ENCODE measurements at places on chromosomes 5 and 9.

- H3K27me3 ChIP-seq: no peaks in the 10 kb centered on the region
- H3K27ac ChIP-seq: no peak overlapping the region
- H3K4me1 ChIP-seq: no peaks in the 10 kb centered on the region
- DNase-seq: no peak
Measured at GRCh38 chr9:27600256-27600655, 27.0 kb upstream of the C9orf72 start.

DNA sequence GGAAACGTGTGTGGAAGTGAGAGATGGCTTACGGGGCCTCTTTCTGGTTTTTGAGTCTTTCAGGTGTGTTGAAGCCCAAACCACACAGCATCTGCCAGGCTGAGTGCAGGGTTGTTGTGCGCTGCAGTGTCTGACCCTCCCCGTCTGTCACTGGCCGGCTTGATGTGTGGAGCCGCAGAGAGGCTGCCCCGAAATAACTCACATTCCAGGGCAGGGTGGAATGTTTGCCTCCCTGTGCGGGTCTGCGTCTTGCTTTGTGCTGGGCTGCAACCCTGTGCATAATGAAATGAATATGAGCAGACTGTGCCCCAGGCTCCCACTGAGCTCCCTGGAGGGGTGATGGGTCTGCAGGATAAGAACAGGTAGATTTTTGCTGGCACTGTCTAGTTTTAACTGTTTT lies 9.9 kb upstream of the PLEKHG4B start:
- H3K36me3 ChIP-seq: no peaks in the 10 kb centered on the region
- peak; percentile 83 for DNase-seq
- peaks cover 78% of the 10 kb centered on the region for H3K27me3 ChIP-seq

GRCh38 chr9:2560180-2560579 lies 61.4 kb upstream of the VLDLR start:
- H3K4me3 ChIP-seq: no peak overlapping the region
- H3K27ac ChIP-seq: no peak overlapping the region
- H3K4me1 ChIP-seq: peaks cover 8% of the 10 kb centered on the region
- H3K27me3 ChIP-seq: no peaks in the 10 kb centered on the region
- DNase-seq: no peak

- H3K4me3 ChIP-seq: no peak overlapping the region
- H3K36me3 ChIP-seq: no peaks in the 10 kb centered on the region
Measured at GRCh38 chr9:113808391-113809358, 67.4 kb upstream of the ZNF618 start.

Data from PC-9 (cell line).